CD4-positive, alpha-beta T cell treated with Interleukin-17A for 1 hour (primary cell): ENCODE measurements at places on chromosomes 4 and X.

DNA sequence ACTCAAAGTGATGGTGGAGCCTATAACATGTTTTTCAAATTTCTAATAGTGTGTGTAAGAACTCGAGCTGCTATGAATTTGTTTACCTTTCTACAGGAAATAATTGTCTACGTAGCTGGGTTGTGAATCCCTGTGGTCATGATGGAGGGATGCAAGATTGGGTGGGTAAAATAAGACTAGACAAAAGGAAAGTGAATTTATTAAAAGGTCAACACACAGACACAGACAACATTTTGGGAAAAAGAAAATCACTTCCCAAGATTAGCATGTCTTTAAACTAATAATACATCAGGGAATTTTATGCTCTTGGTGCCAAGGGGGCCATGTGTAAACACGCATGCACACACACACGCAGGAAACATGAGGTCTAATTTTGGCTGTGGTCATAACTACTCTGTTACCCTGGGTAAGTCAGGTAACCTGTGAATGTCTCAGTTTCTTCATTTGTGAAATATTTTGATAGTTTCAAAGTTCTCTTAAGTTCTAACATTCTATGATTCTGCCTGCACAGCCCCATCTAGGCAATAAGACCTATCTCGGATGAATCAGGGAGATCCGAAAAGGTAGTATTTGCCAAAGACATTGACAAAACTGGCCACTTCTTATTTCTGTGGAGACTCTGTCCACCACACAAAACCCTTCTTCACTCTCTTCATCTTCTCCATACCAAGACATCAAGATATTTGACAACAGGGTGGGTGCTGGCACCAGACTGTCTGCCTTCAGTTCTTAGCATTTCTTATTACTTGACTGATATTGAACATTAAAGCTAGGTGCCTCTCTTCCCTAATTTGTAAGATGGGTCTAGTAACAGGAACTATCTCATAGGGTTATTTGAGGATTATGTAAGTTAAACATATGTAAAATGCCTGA lies 1.6 kb upstream of the UNC5C start:
- no peak for DNase-seq

DNA sequence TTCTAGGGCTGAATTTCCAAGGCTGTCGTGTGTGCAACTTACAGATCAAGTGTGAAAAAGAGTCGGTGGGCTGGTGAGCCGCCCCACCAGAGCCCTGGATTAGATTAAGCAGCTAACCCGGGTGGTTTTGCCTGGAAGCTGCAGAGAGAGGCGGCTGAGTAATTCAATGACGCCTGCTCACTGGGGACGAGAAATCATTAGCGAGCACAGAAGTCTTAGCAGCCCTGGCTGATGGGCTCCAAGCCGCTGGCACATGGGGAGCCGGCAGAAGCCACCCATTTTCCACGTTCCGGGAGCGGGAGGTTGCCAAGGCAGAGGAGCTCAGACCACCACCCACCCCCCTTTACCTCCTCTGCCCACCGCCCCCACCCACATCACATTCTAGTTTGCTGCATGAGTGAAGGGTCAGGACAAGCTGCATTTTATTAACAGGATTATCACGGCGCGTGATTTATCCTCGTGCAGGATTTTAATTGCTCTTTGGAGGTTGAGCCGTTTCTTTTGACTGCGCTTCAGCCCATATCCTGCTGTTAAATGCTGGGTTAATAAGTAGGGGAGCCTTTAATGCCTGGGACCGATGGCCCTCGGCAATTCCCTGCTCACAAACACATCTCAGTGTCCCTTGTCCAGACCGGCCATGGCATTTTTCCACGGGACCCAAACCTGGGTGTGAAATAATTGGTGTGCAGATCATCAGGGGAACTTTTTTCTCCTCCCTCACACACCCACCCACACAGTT lies 19.1 kb downstream of the BCOR start:
- no peak for DNase-seq

DNA sequence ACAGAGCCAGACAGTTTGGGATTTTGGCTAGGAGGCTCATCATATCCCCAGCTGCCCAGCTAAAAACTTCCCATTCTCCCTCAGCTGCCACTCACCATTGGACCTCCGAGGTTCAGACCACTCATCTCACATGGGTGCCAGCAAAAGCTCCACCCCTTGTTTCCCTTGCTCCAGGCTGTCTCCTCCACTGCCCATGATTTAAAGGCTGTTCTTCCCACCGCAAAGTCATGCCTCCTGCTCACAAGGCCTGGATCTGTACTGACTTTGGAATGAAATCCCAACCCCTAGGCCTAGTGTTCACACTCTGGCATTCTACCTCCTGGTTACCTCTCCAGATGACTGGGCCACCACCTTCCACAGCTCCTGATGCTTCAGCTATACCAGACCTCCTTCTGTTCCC lies 142.2 kb upstream of the EOLA2 start:
- DNase-seq: no peak

DNA sequence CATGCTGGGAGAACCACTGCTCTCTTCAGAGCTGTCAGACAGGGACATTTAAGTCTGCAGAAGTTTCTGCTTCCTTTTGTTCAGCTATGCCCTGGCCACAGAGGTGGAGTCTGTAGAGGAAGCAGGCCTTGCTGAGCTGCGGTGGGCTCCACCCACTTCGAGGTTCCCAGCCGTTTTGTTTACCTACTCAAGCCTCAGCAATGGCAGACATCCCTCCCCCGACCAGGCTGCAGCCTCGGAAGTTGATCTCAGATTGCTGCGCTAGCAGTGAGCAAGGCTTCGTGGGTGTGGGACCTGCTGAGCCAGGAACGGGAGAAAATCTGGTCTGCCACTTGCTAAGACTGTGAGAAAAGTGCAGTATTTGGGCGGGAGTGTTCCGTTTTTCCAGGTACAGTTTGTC lies 118.9 kb downstream of the SLC10A6 start:
- DNase-seq: no peak

GRCh38 chrX:129818123-129818522 lies 25.6 kb downstream of the ZDHHC9 start:
- no peak for DNase-seq

DNA sequence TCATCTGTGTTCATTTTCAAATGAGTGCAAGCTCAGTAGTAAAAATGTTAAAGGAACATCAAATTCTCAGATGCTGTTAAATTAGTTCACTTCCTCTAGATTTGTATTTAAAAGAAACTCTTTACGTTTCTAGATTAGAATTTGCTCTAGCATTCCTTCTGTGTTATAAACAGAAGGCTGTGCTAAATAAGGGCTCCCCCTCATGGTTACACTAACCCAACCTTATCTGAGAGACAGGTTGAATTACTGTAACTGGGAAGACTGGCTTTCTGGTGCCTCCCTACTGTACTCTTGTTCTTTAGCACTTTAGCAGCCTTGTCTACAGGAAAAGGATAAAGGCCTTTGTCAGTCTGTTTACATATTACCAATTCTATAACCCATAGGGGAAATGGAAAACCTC lies 56.8 kb downstream of the RXFP1 start:
- DNase-seq: no peak
